ENCODE measurements at places on chromosomes 16 and 17.

DNA sequence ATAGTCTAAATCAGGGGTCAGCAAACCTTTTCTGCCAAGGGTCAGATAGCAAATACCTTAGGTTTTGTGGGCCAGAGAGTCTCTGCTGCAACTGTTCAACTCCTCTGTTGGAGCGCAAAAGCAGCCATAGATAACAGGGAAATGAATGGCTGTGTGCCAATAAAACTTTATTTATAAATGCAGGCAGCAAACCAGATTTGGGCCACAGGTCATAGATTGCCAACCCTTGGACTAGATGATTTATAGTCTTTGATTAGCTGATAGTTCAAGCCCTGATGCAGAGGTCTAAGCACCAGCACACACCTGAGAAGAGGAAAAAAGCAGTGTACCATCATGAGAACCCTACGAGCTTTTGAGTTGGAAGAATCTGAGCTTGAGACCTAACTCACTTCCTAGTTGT, 86.0 kb upstream of the DYNLRB2 start:
- no peak for DNase-seq

GRCh38 chr17:51335883-51336822, 75.8 kb downstream of the UTP18 start:
- no peak for DNase-seq

GRCh38 chr16:70715055-70715858, 29.4 kb upstream of the MTSS2 start:
- peak; percentile 99 for DNase-seq

DNA sequence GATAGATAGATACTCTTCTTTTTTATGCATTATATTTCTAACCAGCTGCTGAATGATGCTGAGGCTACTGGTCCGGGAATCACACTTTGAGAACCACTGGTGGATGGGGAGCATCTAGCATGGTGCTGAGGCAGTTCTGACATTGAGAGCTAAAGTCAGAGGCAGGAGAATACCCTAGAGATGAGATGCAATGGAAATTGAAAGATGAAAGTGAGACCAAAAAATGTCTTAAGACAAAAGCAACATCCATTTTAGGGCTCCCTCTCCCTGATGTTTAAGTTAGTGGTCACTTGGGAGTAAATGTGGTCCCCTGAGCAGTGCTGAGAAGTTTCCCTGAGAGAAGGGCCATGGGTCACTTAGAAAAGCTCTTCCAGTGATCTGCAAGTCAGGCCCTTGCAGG, 6.8 kb downstream of the PCTP start:
- DNase-seq: no peak

DNA sequence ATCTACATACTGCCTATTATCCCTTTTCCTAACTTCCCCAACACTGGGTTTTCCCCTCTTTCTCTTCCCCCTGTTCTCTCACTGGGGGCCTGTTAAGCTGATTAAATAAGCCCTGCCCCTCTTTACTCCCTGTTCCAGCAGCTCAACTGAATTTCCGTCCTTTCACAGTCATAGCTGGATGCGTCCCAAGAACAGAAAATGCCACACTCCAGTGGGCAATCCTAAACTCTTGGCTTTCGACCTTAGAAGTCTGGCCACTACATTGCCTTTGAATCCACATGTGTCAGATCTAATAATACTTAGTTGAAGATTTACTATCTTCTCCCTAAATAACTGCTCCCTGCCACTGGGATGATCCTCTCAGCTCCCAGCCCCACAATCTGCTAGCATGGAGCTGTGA, 34.5 kb downstream of the KCNJ16 start:
- DNase-seq: no peak

GRCh38 chr17:18182978-18183333, 672 bp upstream of the ALKBH5 start:
- DNase-seq: peak; percentile 93

DNA sequence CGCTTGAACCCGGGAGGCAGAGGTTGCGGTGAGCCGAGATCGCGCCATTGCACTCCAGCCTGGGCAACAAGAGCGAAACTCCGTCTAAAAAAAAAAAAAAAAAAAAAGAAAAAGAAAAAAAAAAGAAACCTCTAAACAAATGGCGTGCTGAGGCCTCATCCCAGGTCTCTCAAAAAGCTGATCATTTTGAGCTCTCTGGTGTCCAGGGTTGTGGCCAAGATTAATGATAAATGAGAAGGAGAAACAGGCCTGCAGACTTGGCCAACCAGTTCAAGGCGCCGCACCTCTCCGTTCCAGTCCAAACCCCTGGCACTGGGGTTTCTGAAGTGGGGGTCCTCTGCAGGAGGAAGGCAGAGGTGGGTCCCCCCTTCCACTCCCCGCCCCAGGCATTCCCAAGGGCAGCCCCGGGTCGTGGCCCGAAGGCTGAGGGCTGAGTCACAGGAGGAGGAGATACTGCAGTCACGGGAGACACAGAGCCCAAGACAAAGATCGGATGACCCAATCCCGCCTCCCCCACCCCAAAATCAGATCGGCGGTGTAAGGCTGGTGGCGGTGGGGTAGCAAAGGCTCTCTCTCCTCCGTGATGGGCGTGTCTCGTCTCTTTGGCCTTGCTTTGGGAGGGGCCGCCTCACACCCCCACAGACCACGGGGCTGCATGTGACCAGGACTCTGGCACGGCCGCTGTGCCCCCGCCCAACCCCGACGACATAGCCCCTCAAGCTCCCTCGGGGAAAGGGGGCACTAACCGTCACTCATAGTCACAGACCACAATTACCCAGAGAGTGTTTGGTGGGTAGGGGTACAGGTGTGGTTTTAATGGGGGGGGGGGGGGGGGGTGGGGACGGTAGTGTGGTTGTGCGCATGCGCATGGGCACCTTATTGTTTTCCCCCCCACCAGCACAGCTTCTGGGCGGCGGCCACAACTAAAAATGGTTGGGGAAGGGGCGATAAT, 1.1 kb downstream of the VAT1 start:
- DNase-seq: peak; percentile 69

DNA sequence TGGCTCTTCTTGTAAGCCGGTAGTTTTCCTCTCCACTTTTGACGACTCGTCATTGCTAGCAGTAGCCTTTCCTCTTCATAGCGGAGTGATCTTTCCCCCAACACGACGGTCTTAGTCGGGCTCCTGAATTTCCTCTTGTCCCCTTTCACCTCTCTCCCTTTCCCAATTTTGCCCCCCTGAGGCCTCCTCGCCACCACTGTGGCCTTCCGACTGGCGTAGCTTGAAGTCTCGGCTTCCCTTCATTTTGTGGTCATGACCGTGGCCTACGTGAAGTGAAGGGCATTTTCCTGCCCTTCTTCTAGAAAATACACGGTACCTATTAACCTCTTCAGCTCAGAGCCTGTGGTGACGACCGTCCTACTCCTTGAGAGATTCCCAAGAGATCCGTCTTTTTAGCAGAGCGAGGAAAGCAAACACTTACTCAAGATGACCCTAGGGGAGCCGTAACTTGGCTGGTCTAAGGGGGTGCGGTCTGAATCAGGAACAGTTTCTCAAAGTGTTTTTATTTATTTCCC, 787 bp downstream of the PRKAR1A start:
- peak; percentile 30 for DNase-seq

GRCh38 chr16:87681981-87682570, 79.8 kb downstream of the JPH3 start:
- DNase-seq: peak; percentile 71

DNA sequence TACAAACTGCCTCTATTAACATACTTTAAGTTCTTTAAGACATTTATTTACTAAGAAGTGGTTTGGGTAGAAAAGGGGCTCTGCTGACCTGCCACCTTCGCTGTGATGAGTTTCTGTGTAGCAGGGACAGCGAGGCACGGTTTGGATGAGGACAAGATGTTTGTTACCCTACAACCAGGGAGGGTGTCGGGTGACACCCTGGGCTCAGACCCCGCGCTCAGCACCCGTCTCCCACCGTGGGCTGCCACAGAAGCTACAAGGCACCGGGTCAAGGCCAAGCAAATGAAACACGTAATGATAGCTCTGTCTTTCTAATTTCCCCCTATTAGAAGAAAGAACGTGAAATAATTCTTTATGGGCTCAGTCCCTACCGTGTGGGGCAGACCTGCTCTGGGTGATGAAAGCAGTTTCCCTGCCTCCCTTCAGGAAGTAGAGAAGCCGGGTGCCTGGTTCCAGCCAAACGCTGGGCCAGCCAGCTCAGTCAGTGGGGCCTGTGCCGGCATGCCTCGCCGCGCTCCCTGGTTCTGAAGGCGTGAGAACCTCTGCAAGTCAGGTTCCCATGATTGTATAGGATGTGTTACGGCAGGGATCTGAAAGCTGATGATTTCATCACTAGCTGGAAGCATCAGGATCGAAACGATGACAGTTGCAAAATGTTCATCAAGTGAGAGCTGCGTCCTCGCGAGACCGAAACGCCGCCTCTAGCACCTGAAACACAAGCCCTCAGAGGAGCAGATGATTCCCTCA, 3.9 kb downstream of the ZNF750 start:
- DNase-seq: no peak

- DNase-seq: no peak
These were observed 1.5 kb upstream of the LIMD2 start for GRCh38 chr17:63701456-63701820.

GRCh38 chr16:56848029-56848936, 16.7 kb upstream of the SLC12A3 start:
- peak; percentile 70 for DNase-seq

DNA sequence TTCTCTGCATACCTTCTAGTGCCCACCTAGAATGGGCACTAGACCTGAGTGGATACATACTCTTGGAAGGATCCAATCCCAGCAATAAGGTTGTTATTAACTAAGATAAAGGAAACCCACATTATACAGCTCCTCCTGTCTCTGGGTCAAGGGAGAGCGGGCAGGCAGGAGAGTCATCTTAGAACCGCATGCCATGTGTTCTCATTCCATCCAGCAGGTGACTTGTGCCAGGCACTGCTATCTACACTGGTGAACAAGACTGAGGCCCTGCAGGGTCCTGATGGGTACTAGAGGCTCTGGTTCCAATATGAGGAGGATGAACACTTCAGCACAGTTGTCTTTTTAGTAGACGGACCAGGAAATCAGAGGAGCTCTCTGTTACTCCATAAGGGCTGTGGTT, 5.9 kb upstream of the CD300H start:
- no peak for DNase-seq

DNA sequence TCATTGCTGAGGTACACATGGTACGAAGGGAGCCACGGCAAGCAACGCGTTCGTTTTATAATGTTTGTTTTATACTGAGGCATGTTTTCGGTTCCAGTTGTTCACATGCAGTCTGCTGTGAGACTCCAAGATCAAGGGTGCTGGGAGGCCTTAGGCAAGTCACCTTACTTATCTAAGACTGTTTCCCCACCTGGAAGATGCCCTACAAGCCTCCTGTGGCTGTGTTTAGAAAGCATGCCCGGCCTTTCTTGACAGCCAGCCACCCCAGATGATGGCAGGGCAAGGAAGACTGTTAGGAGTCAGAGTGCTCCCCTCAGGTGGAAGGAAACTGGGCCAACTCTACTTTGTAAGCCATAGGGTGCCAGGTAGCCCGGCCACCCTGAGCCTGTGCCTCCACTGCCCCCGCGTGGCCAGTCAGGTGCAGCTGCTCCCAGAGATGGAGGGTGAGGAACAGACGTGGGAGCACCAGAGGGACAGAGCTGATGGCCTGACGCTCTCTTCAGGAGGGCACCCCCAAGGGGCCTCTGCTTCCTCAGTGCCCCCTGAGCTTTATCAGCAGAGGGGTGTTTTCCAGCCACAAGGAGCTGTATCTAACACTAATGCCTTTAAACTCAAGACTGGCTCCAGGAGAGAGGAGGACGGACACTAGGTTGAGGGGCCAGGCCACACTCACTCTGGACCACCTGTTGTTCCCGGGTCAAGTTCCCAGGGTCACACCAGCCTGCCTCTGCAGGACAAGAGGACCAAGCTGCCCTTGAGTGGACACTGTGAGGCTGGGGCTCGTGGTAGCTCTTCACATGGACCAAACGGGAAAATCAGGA, 5.4 kb downstream of the NAT9 start:
- peak; percentile 27 for DNase-seq

DNA sequence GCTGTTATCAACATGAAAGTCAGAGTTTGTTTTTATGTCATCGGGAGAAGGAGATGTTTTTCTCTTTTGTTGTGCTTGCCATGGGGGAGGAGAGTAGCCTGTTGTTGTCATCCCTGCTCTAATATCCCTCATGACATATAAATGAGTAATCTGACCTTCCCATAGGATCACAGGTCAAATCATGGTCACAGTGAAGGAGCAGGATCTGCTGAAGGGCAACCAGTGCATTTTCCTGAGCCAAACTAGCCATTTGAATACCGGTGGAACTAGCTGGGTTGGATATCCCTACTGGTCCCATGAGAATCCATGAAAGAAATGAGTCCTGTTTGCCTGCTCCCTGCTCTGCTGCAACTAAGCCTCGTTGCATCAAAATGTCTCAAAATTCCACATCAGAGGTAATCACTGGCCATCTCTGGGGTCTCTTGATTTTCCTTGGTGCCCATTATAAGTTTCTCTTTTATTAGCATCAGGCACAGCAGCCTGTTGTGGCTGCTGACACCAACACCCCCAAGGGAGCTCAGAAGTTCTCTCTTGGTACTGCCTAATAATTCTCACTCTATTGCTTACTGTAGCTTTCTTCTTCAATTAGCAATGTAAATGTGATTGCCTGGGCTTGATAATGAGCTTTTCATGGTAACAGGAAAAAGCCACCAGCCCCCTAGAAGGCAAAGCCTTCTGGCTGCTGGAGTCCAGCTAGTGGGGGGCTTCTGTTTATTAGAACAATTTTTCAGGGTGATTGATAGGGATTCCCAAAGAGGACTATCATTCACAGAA, 211.4 kb upstream of the ERCC4 start:
- DNase-seq: no peak

DNA sequence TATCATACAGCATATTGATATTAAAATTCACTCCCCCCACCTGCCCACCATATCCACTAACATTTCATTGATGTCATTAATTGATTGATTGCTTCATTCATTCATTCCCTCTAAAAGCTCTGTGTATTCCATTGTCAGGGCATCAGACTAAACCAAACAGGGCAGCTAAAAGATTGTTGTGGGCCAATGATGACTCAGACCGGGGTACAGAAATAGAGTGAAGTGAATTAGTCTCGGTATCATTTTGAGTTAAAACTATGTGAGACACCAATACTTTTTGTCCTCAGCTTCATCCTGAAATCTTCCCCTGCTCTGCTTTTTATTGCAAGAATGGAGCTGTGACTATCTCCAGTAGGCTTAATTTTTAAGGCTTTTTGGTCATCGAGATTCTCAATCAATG, 868.3 kb downstream of the CDH11 start:
- no peak for DNase-seq

DNA sequence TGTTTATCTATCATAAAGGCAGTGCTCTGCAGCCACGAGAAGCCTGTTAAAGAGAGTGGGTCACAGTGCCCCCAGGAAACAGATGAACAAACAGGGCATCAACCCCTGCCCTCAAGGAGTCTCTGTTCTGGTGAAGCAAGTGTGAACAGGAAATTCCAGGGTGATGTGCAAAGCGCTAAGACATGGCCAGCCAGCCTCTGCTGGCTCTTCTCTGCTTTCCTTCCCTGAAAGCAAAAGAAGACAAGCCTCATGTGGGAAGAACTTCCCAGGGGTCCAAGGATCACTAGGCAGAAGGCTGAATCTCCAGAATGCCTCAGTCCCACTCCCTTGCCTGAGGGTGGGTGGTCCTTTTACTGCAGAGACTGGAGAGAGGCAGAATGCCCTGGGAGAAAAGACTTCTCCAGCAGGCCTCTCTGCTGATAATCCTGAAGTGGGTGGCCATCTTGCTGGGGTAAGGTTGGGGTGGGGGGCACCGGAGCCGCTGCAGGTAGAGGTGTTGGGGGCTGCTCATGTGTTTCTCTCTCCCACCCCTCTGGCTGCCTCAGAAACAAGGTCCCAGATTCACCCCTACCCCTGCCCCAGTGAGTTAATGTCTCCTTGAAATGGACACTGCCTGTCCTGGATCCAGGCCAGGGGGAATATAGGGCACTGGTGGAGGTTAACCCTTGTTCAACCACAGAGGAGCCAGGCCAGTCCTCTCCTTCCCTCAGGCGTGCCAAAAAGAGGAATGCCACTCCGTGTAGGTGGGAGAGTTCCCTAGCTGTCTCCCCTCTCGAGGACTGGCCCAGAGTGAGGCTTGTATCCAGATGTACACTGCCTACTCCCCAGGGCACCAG, 2.4 kb downstream of the ANKRD13B start:
- DNase-seq: peak; percentile 58
